Common myeloid progenitor, CD34-positive (primary cell): ENCODE measurements at places on chromosomes 7 and 10.

DNA sequence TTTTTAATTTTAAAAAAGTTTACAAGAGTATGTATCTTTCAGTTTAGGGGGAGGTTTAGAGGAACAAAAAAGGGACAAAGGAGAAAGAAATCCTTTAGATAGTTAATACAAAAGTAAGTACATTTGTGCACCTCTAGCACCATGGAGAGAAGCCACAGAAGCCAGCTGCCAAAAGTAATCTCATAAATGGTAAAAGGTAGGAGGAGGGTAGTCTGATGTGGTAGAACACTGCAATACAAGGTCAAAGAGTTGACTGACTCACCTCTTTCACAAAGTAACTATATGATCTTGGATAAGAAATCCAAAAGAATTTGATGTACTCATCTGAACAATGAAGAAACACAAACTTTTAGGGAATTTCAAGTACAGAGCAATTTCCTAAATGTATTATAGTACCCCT, 68.1 kb downstream of the CNOT4 start:
- DNase-seq, result no peak

DNA sequence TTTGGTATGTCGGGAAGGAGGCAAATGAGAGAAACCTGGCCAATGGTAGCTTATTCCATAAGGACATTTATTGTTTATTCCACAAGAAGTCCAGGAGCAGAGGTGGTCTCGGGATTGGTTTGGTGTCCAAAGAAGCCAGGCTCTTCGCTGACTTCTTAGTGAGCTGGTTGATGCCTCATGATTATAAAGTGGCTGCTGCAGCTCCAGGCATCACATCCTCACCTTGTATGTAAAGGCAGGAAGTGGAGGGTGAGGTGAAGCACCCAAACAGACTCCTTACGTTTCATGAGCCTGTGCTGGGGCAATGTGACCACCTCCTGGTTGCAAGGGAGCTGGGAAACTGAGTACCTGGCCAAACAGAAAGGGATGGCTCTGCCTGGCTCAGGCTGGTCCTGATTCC, 92.4 kb downstream of the MYL10 start:
- DNase-seq, result no peak

DNA sequence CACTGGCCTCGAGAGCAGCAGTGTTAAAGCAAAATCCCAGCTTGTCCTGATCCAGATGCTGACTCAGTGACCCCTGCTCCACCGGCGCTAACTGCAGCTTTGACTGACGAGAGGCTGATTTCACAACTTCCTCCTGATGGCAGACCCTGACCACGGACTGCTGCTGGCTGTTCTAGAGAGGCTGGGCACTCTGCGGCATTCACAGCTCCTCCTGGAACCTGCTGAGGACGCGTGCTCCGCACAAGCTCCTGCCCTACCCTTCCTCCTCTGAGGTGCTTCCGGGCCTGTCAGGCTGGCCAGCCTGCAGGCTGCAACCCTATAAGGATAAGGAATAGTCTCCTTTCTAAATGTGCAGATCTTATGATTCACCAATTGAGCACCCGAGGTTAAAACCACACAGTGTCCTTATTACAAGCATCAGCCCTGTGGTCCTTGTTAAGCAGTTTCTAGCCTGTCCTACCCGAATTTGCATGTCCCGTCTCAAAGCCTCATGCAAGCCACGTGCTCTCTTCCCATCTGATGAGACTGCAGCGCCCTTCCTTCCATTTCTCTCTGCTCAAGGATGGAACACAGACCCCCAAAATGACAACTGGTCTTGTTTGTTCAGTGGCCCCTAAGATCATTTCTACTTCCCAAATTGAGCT, 35.5 kb upstream of the NCAPG2 start:
- peak; percentile 87 for DNase-seq

DNA sequence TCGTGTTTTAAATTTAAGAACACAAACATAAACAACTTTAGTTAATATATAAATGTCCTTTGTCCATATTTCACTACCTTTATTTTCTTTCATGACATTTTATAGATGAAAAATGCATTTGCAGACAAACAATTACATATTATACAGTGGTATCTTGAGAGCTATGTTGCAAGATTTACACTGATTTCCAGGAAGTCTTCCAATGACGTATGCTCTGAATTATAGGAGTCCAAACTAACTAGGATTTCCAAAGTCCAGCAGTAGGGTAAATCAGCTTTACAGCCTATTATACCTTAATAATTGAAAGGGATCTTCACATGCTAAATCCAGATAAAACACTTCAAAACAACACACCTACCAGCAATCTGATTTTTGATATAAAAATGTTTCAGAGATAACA, 69.4 kb downstream of the HYCC1 start:
- no peak for DNase-seq

DNA sequence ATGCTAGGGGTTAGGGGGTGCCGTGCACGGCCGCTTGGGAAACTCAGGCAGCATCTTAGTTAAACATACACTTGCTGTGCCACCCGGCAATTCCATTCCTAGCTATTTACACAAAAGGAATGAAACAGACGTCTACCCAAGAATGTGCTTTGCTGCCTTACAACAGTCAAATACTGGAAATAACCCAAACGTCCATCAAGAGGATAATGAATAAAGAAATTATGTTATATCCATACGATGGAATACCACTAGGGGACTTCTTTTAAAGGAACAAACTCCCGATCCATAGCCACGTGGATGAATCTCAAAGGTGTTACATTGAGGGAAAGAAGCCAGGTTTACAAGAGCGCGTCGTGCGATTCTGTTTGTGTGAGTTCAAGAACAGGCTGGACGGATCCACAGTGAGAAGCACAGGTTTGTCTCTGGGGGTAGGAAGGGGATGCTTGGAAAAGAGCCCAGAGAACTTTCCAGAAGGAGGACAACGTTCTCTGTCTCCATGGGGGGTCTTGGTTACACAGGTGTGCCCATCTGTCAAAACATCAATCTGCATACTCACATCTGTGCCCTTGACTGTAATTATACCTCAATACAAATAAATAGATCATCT, 41.8 kb downstream of the STK32C start:
- no peak for DNase-seq

- peak; percentile 43 for DNase-seq
These were observed 39.7 kb downstream of the SP8 start for GRCh38 chr7:20747001-20747400.
